ENCODE measurements at places on chromosomes 5 and 9. TPM values are rescaled to one million over a fixed set of nuclear protein-coding genes. Genes with fewer than 3 reads are reported as not detected.

SLIT3 gene
- 24.3 TPM for total RNA-seq

PAXX gene
- total RNA-seq = 25.0 TPM

FAM169A gene
- total RNA-seq = 5.3 TPM

GAPT gene
- total RNA-seq = 0.81 TPM

ITGA2 gene
- 0.25 TPM for total RNA-seq

CXCL14 gene
- 0.90 TPM for total RNA-seq

FGF1 gene
- 74.7 TPM for total RNA-seq

SLC6A7 gene
- total RNA-seq = not detected

SAXO1 gene
- 0.21 TPM for total RNA-seq

AOPEP gene
- total RNA-seq = 126 TPM

IGFBPL1 gene
- not detected for total RNA-seq

WDR38 gene
- total RNA-seq = not detected

ORM1 gene
- not detected for total RNA-seq

PRDM9 gene
- total RNA-seq = not detected

SPINK6 gene
- not detected for total RNA-seq

PCA3 gene
- total RNA-seq = not detected
